ENCODE measurements at places on chromosomes 12 and 14.

- DNase-seq = no peak
Measured at GRCh38 chr14:64745511-64746091, 41.4 kb downstream of the PLEKHG3 start.

DNA sequence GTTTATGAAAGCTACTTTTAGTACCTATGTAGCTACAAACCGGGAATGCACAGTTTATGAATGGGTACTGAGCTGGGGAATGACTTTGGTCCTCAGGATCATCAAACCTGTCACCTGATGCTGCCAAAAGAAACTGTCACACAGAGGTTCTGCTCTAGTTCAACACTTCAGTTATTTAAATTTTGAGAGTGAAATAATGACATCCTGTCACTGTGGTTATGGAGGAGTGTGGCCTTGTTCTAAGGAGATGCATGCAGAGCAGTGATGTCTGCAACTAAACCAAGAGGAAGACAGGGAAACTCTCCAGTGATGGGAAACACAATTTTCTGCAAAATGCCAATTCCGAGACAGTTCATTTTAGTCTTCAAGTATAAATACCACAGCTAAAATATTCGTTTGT, 4.8 kb upstream of the AEBP2 start:
- no peak for DNase-seq

- DNase-seq = peak; percentile 38
Measured at GRCh38 chr14:102437997-102438915, 71.3 kb downstream of the ANKRD9 start.

GRCh38 chr12:32012249-32012785, 53.1 kb downstream of the RESF1 start:
- no peak for DNase-seq

- no peak for DNase-seq
Measured at GRCh38 chr12:50387487-50387886, 8.9 kb downstream of the FAM186A start.

DNA sequence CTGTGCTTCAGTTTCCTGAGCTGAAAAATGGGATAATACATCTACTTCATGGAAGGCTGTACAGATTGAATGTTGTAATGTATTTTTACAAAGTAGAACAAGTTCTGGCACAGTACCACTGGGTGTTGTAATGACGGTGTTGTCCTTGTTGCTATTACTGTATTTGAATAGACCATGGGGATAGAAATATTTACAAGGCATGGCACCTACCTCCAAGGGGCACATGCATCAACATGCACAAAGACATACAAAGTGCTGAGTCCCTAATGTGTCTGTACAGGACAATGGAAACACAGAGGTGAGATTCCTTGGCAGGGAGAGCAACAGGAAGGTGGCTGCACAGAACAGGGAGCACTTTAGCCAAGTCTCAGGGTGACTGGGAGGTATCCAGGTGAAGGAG, 930.6 kb upstream of the TMEM132C start:
- no peak for DNase-seq

DNA sequence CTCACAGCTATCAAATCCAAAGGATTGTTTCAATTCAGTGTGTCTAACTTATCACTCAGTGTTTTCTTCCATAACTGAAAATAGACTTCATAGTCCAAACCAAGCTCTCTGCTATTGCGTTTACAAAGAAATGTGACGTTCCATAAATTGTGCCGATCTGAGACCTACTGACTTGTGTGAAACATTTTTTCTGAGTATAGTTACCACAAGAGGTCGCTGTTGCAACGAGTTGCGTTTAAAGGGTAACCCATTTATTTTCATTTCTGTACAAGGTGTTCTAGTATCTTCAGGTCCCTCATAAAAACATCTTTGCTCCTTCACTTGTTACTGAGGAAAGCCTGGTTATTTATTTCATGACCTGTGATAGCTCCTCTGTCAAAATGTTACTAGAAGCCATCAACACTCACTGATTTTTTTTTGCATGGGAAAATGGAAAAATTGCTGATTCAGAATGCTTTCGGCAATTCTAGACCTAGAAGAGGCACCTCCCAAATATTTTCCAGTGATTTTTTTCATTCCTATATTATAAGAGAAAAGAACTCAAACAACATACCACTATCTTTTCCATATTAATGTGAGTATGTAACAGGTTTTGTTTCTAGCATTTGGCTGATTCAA, 60.9 kb upstream of the OR4E1 start:
- DNase-seq = no peak

- no peak for DNase-seq
Measured at GRCh38 chr12:93777254-93777653, 100.1 kb downstream of the CRADD start.

- no peak for DNase-seq
Measured at GRCh38 chr14:31677630-31678029, 116.4 kb downstream of the NUBPL start.

GRCh38 chr12:31859232-31859977, 99.8 kb upstream of the RESF1 start:
- DNase-seq = no peak

GRCh38 chr12:4448371-4448940, 2.8 kb upstream of the FGF6 start:
- no peak for DNase-seq

- DNase-seq = no peak
Measured at GRCh38 chr12:64192644-64193444, 29.3 kb downstream of the KICS2 start.

- no peak for DNase-seq
Measured at GRCh38 chr12:70379846-70380245, 13.8 kb downstream of the KCNMB4 start.

DNA sequence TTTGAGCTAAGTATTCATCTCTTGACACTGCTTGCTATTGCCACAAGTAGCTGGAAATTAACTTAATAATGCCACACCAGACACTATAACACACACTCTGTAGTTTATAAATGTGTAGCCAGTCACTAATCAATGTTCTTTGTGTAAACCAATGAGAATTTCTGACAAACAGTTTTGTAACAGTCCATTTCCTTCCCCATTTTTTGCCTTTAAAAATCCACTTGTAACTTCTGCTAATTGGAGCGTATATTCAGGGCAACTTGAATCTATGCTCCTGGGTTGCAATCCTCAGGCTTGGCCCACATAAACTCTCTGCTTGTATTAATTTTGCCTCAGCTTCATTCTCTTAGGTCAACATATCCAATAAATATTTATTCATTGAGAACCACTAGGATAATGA, 125.0 kb upstream of the DHRS4 start:
- no peak for DNase-seq

All from fibroblast of skin of left biceps (primary cell).